A549 treated with Hydrocortisone at 1 μM for 4 hours (cell line): ENCODE measurements at places on chromosomes 1 and 21. TPM values are rescaled to one million over a fixed set of nuclear protein-coding genes. Genes with fewer than 3 reads are reported as not detected.

RAD54L gene
- 9.1 to 11.7 TPM (median 11.5 TPM) in 5 replicates for total RNA-seq

FOXO6 gene
- 0.46 to 1.1 TPM (median 0.82 TPM) in 5 replicates for total RNA-seq

TNNI3K gene
- total RNA-seq = 0.18 TPM in 1 of 5 replicates, not detected in the others

CNIH3 gene
- total RNA-seq = 0.46 to 0.66 TPM (median 0.54 TPM) in 5 replicates

SPATA1 gene
- total RNA-seq = 0.63 to 1.6 TPM (median 1.5 TPM) in 5 replicates

DNAJC28 gene
- total RNA-seq = 0.16 to 0.48 TPM (median 0.38 TPM) in 5 replicates

INSRR gene
- total RNA-seq = not detected in 5 replicates
